Omental fat pad (tissue), 4 donors: ENCODE measurements at places on chromosomes 3 and 15. TPM values are rescaled to one million over a fixed set of nuclear protein-coding genes. Genes with fewer than 3 reads are reported as not detected.
A peak's percentile ranks its signal among the peaks of the same experiment; 100 is the strongest.

PRC1 gene
- total RNA-seq: 3.5 TPM

SERINC4 gene
- not detected for total RNA-seq

EPHB1 gene
- total RNA-seq: 0.74 TPM

CSPG4 gene
- total RNA-seq: 50.4 TPM

NEO1 gene
- 31.1 TPM for total RNA-seq

TUSC7 gene
- not detected for total RNA-seq

ATP13A5 gene
- not detected for total RNA-seq

COL6A5 gene
- not detected for total RNA-seq

FBXO40 gene
- not detected for total RNA-seq

MAPKAPK3 gene
- total RNA-seq: 46.6 TPM

SEMA3G gene
- total RNA-seq: 146 TPM

CGNL1 gene
- 7.7 TPM for total RNA-seq

LMAN1L gene
- not detected for total RNA-seq

SMAD6 gene
- total RNA-seq: 15.6 TPM

CAND2 gene
- 2.2 TPM for total RNA-seq

CLDN11 gene
- total RNA-seq: 52.1 TPM

PLXNA1 gene
- 56.4 TPM for total RNA-seq

- no peak for DNase-seq
Measured at GRCh38 chr3:42129014-42129953, 38.1 kb downstream of the TRAK1 start.

DNA sequence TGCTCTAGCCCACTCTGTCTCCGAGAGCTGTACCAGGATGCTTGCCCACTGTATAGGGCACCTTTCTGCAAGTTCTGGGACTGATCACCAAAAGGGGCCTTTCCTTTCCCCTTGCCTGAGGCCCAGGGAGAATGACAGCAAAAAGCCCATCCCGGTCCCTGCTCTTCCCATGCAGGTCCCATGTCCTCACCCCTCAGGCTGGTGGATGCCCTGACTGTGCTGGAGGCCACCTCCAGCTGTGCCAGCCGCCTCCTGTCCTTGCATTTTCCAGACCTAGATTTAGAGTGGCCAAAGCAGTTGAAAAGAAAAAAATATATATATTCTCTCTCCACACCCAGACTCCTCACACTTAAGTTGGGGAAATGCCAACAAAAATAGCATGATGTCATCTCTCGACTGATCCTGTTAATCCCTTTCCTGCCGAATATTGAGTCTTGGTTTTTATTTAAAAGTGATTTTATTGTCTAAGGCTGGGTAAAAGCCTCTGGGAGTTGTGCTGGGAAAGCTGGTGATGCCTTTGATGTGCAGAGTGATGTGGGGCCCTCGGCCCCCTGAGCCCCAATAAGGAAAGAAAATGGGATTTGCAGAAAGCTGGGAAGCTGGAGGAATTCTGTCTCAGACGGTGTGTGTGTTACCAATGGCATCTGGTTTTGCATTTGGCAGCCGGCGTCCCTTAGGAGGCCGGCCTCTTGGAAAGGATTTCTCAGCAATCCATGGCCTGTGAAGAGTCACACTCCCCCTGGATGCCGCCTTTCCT is 29.3 kb upstream of the TPM1 start:
- no peak for DNase-seq

- DNase-seq: no peak
Measured at GRCh38 chr15:50500352-50500751, 46.1 kb downstream of the USP50 start.

- no peak for DNase-seq
Measured at GRCh38 chr3:136197159-136197793, 1.1 kb upstream of the MSL2 start.

GRCh38 chr3:621714-622113 is 425.2 kb downstream of the CHL1 start:
- no peak for DNase-seq

- no peak for DNase-seq
Measured at GRCh38 chr3:194124193-194124592, 11.8 kb upstream of the HES1 start.

- no peak for DNase-seq
Measured at GRCh38 chr3:19457449-19457848, 309.1 kb downstream of the KCNH8 start.

GRCh38 chr15:74589826-74590225 is 25.8 kb upstream of the CLK3 start:
- no peak for DNase-seq

GRCh38 chr3:17322106-17322793 is 420.2 kb downstream of the TBC1D5 start:
- DNase-seq: no peak

DNA sequence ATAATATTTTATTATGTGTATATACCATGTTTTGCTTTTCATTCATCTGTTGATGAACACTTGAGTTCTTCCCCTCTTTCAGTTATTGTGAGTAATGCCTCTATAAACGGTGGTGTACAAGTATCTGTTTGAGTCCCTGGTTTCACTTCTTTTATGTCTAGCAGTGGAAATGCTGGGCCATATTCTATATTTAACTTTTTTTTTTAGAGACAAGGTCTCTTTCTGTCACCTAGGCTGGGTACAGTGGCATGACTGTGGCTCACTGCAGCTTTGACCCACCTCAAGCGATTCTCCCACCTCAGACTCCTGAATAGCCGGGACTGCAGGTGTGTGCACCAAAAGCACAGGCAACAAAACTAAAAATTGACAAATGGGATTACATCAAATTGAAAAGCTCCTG is 19.9 kb downstream of the GOLM2 start:
- DNase-seq: no peak

GRCh38 chr3:94423578-94423977 is 360.7 kb downstream of the NSUN3 start:
- no peak for DNase-seq

DNA sequence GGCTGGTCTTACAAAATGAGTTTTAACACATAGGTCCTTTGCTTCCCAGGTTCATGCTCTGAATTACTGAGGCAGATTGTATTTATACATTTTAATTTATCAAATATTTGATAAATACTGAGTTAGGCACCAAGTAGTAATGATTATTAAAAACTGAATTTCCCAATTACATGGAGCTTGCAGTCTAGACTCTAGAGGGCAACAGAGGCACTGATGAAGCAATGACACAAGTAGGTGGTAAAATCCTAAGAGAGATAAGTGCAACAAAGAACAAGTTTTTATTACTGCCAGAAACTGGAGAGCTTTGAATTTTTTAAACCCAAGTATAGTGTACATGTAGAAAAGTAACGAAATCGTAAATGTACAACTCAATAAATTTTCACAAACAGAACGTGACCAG is 406.2 kb upstream of the RARB start:
- no peak for DNase-seq

GRCh38 chr15:89740137-89740536 is 10.9 kb downstream of the MESP1 start:
- DNase-seq: no peak

- peak; percentile 76 for DNase-seq
Measured at GRCh38 chr3:4466741-4467521, at the start of gene SUMF1. TSS of gene SUMF1 (minus strand) at chr3:4467269. CDS start at chr3:4467245, 24 bp downstream.

GRCh38 chr3:136942803-136943202 is 15.0 kb upstream of the IL20RB start:
- DNase-seq: no peak

- no peak for DNase-seq
Measured at GRCh38 chr15:63067976-63068743, 25.6 kb downstream of the TPM1 start.

- no peak for DNase-seq
Measured at GRCh38 chr3:150079029-150079739, 108.5 kb upstream of the PFN2 start.

GRCh38 chr3:26018889-26019288 is 229.0 kb downstream of the OXSM start:
- DNase-seq: no peak

GRCh38 chr15:81442454-81442853 is 68.4 kb upstream of the TMC3 start:
- DNase-seq: no peak

- DNase-seq: no peak
Measured at GRCh38 chr3:21117370-21117769, 633.6 kb downstream of the ZNF385D start.

- no peak for DNase-seq
Measured at GRCh38 chr3:13017361-13018042, 55.7 kb downstream of the IQSEC1 start.

GRCh38 chr3:34351882-34352777 is 553.7 kb downstream of the PDCD6IP start:
- no peak for DNase-seq

GRCh38 chr3:110550511-110550910 is 521.1 kb upstream of the NECTIN3 start:
- no peak for DNase-seq

DNA sequence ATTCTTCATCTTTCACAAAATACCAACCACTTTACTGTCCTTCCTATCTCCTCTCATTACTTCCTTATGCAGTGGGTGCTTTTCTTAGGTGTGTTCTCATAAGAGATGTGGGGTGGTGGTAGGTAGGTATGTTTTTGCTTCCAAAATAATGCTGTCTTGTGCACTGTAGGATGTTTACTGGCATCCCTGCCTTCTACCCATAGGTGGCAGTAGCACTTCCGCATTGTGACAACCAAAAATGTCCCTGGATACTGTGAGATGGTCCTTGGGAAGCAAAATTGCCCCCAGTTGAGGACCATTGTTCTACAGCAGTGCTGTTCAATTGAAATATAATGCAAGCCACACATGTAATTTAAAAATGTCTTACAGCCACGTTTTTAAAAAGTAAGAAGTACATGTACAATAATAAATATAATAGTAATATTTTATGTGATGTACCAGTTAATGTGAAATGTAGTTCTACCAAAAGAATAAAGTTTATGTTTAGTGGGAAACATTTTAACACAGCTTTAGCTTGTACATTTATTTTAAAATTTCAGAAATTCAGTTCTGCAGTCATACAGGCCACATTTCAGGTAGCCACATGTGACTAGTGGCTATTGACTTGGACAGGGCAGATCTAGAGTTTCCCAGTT is 75.2 kb downstream of the NEO1 start:
- DNase-seq: no peak

- DNase-seq: no peak
Measured at GRCh38 chr3:193572426-193572908, 17.8 kb upstream of the ATP13A4 start.

DNA sequence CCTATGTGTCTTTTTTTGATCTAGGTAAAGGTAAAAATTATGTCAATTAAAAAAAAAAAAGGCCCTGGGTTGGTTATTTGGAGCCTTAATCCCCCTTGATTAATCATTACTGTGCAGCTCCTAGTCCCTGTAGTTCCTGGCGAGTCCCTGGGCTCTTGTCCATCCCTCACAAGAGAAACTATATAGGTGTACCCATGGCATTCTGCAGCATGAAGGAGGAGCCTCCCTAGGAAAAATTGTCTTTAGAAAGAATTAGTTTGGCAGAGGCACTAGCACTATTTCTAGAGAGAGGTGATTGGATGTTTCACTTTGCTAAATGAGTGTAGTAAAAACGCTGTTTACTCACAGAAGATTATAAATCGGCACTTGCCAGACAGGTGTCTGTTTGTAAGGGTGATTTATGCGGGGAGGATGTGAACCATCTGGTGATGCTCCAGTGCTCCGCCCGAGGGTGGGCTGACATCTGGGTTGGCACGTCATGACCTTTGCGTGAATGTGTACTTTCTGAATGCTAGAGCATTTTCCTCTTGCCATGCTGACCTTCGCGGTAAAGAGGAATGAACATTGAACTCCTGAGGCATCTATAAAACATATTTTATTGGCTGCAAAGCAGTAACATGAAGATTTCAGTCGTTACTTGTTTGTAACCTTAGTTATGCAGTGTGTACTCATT is 12.6 kb downstream of the PLCL2 start:
- DNase-seq: no peak

DNA sequence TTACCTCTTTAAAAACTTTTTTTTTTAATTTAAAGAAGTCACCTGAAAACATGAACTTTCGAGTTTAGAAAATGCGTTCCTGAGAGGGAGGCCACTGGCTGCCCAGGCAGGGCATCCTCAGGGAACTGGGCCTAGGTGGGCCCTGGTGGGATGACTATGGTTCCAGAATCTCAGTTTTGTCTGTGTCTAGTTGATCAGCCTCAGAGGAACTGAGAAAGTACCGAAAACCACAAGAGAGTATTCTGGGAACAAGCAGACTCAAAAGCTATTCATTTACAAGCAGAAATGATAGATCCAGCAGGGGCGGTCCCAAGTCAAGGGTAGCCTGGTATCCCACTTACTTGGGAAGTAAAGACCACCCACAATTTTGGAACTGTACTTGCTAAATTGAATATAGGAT is 10.5 kb downstream of the WWTR1 start:
- DNase-seq: no peak

- no peak for DNase-seq
Measured at GRCh38 chr15:51243774-51244173, 94.6 kb downstream of the CYP19A1 start.

DNA sequence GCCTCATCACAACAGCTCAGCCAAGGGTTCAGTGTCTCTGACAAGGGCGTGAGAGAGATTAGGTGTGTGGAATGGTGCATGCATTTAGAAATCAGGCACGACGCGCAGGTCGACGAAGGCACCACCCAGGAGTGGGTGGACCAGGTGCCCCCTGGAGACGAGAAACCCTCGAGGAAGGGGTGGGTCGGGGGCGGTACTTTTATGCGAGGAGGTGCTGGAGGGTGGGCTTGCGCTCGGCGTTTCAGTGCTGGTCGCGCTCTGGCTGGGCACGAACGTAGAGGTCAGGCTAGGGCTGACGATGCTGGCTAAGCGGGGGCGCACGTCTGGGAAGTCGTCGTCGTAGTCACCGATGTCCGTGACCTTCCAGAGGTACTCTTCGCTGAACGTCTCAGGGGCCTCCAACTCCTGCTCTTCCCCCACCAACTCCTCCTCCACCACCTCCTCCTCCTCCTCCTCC is 393 bp downstream of the ERICH6 start:
- DNase-seq: no peak

- DNase-seq: no peak
Measured at GRCh38 chr15:30904812-30905211, 1.1 kb downstream of the FAN1 start.

DNA sequence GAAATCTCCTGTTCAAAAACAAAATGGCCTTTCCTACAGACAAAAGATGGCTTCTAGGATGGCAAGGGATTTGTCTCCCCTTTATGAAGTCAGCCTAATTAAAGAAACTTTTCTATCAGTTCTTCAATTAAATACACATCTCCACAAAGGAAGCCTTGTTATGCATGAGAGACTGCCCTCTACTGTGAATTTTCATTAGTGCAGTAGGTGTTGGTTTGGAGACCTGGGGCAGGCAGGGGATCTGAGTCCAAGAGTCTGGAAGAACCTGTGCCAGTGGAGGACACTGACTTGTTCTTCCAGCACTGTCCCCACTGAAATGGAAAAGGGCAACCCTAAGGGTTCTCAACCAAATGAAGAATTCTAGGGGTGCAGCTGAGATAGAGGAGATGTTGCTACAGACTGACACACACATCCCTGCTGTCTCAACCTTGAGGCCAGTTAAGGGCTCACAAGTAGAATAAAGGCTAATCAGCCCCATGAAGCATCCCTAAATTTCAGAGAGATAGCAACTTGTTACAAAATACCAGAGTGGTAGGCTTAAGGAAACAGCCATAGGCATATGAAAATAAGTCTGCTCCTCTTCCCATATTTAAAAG is 174.0 kb upstream of the PRICKLE2 start:
- DNase-seq: no peak

- no peak for DNase-seq
Measured at GRCh38 chr15:72237853-72238224, 6.8 kb upstream of the PKM start.

GRCh38 chr3:29978036-29978435 is 628.4 kb upstream of the TGFBR2 start:
- no peak for DNase-seq
